OCI-LY7 (cell line): ENCODE measurements at places on chromosomes 7 and 10.

DNA sequence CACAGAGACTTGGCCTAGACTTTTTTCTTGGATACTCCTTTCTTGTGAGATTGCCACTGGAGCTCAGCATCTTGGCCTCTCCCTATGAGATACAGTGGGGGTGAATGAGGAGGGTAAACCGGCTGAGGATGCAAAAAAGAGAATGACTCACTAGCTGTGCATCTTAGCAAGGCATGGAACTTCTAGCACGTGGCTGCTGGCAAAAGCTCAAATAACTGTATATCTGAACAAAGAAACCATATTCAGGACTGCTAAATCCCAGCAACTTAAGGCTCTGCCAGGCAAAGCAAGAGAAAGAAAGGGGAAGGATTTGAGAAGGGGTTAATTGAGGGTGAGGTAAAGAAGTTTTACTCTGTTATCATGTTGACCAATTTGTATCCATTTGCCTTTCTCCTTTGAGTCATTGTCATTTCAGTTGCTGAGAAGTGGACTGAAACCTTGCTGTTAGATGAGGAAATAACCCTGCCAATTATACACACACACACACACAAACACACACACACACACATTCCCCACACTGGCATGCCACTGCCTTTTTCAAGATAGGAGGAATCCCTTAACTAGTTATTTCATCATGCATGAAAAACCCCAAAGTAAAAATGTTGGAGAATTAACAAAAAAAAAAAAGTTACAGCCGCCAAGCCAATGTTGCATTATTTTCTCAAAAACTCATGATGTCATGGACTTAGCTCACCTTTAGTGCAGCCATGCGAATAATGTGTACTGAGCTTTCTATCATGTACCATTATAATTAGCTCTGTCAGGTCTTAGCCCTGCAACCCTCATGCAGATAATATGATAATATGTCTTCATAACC is 997.3 kb downstream of the LRMDA start:
- no peak for DNase-seq

GRCh38 chr7:152759949-152760853 is 649 bp downstream of the ACTR3B start:
- no peak for DNase-seq

- DNase-seq: no peak
Observed at GRCh38 chr10:96991313-96991841, 159.3 kb downstream of the LCOR start.

GRCh38 chr10:86960863-86961434 is 2.5 kb downstream of the SNCG start:
- DNase-seq: no peak

DNA sequence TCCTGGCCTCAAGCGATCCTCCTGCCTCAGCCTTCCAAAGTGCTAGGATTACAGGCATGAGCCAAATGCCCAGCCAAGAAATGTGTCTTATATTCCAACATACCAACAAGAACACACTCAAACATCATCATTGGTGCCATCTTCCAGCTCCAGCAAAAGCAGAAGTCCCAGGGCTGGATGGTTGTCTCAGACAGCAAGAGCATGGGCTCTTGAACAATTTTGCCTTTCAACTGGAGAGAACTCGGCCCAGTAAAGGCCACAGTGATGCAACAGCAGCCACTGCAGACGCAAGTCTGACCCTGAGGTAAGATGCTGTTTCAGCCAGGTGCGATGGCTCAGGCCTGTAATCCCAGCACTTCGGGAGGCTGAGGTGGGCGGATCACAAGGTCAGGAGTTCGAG is 52.8 kb upstream of the NFE2L3 start:
- no peak for DNase-seq
